ENCODE measurements at places on chromosomes 3 and 15.

DNA sequence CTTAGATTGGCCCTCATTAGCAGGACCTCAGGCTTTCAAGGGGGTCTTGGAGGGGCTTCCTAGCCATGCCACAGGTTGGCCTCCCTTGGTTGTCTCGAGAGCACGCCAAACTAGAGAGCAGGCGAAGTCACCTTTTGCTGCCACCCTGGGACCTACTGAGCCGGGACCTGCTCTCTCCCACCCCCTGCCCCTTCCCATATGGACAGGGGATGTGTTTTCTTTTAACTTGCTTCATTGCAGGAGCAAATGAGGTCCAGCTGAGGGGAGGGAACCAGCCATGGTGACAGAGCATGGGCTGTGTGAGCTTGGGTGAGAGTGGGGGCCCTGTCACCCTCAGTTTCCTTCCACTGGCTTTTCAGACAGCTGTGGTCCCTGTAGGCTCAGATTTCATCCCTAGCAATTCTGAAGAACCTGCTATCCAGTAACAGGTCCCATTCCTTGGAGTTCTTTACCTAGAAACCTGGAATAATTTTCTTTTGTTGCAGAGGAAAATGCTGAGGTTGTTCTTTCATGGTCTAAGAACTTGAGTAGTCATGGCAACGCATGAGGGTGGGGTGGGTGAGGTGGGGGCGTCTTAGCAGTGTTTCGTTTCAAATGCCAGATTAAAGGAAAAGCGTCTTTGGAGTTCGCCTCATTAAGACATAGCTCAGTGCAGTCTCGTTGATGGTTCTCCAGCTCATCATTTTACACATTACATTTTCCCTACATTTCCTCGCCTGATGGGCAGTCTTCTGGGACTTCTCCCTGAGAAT, 20.1 kb upstream of the MAGEF1 start:
- DNase-seq, result no peak

GRCh38 chr15:57098896-57099295, 180.5 kb downstream of the TCF12 start:
- no peak for DNase-seq

DNA sequence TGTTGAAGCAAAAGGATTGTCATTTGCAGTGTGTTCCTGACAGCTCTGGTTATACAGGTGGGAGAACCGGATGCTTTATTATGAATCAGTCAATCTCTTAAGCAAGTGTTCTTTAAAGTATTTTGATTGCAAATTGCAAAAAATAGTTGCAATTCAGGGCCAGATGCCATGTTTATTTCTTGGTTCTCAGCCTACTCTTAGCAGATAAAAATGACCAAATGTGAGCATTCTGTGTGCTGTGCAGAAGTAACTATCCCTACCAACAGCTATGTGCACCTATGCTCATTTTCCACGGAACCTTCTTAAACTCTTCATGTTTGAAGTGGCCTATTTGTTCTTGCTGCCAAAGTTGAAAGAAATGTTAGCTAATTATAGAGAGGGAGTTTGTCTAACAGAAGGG, 262.3 kb upstream of the RASGRP1 start:
- DNase-seq, result no peak

GRCh38 chr15:75631935-75632334, 6.4 kb upstream of the SNUPN start:
- no peak for DNase-seq

DNA sequence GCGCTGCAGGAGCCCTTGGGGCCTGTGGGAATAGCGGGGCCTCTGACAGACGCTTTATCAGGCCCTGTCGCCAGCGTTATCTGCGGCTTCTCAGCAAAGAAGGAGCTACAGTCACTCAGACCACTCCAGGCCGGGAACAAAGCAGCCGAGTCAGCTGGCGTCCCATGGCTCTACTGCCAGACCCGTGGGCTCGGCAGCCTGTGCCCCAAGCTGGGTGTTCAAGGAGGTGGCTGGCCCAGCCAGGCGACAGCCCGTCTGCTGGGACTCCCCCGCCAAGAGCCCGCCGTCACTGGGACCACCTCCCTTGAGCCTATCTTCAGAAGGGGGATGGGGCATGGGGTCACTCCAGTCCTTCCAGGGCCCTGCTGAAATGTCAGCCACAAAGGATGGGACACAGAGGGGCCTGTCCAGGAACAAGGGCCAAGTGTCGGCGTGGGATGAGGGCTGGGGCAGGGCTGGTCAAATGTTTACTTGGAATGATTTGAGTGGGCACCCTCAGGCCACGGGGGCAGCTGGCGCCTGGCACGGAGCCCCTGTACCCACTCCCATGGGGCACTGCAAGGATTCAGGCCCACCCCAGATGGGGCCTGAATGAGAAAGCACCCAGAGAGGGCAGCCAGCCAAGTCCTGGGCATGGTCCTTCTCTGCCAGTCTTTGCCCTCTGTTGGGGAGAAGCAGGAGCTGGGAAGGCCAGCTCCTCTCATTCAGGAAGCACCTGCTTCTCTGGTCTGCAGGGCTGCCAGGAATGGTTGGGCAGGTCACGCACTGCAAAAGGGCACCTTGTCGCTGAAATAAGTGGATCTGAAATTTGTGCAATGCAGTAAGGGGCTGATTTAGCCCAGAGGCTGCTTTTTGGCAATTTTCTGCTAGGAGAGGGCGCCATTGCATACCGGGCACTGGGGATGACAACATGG, 148.3 kb downstream of the SMAD6 start:
- no peak for DNase-seq

- peak; percentile 98 for DNase-seq
Measured at GRCh38 chr15:88918738-88919137, 5.6 kb upstream of the MFGE8 start.

- DNase-seq, result no peak
Measured at GRCh38 chr3:171374260-171374659, 85.9 kb downstream of the TNIK start.

DNA sequence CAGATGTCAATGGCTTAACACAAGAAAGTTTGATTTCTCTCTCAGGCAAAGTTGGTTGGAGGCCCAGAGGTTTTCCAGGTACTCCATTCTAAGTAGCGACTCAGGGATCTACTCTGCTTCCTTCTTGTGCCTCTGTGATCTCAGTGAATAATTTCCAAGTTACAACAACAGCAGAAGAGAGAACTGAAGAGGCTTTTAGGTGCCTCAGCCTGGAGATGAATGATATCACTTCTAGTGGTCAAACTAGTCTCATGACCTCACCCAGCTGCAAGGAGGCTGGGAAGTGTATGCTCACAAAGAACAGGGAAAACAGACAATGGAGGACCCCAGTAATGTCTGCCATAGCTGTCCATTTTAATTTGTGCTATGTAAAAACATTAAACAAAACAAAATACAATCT, 4.6 kb upstream of the PRICKLE2 start:
- DNase-seq, result no peak

DNA sequence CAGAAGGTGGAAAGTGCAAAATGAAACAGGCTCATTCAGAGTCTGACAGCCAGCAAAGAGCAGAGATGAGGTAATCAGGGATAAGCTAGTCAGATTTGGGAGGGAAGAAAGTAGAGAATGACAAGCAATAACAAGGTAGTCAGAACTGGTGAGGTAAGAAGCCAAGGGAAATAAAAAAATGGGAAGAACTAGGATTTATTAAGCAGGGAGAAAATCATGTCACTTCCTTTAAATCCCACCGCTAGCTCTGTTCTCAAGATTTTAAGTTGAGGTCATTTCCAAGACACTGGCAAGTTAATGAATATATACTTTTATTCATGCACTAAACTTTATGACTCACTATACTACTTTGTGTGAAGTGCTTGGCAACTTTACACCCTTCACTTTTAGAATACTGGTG, 1106.8 kb downstream of the IGSF11 start:
- no peak for DNase-seq

DNA sequence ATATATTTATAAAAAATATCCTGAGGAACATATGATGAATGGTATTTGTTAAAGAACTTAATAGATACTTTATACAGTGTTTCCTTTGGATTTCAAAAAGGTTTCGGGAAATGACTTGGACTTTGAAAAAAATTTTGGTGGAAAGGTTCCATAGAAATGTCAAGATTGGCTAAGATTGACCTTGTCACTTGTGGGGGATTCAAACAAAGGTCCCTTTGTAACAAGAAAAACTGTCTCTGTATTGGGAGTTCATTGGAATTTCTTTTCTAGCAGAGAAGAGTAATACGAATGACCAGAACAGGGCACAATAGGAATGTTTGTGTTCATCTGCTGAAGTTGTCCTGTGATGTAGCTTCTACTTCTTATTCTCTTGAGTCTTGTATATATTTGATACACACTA, 43.2 kb downstream of the ARHGEF26 start:
- DNase-seq, result no peak

DNA sequence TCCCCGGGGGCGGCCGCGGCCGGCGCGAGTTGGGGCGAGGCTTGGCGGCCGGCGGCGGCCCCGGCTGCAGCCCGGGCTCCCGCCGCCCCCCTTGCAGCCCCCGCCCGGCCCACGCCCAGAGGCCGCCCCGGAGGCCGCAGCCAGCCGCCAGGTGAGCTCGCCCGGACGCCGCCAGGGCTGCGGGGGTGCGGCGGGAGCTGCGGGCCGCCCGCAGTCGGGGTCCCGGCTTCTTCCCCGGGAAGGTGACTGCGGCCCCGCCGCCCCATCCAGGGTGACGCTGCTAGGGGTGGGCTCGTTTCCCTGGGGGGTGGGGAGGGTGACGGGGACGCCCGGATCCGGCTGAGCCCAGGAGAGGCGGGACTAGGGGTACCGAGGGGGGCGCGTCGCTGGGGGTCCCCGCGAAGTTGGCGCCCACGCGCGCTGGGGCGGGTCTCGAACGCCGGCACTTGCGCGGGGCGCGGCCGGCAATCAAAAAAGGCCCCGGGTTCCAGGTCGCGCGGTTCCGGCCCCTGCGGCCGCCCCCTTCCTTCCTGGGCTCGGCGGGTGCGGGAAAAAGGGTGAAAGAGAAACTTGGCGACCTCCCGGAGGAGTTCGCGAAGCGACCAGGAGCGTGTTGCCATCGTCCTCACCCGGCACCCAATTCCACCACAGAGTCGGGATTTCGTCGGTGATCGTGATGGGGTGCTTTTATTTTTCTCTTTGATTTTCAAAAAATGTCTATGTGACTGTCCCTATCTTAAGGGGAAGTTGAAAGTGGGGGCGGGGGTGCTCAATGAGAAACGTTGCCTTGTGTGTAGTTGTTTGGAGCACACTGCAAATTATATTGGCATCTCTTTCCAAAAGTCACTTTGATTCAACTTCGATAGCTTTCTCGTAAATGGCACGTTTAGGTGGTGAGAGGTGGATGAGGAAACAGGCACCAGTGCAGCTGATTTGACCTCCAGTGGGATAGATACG, 619 bp downstream of the ATXN7 start:
- DNase-seq, result no peak

DNA sequence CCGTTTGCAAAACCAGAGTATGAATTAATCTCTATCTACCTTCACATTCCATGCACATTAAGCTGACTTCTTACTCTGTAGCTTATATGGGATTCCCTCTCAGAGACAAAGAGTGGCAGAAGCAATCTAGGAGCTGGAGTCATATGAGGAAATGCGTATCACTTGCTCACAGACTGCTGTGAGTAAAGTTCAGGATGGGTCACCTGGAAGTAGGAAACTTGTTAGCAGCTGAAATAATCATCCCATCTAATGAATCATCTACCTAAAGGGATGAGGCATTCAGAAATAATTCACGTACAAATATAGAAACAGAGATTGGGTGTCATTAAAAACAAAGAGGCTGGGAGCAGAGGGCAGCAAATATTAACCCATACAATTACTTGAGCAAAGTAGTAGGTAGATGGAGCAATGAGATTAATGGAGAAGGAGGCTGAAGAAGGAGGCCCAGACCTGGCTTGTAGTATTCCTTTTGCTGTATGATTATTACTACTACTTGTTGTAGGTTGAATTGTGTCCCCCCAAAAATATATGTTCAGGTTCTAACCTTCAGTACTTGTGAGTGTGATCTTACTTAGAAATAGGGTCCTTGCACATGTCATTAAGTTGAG, 866.3 kb downstream of the ROBO2 start:
- no peak for DNase-seq

DNA sequence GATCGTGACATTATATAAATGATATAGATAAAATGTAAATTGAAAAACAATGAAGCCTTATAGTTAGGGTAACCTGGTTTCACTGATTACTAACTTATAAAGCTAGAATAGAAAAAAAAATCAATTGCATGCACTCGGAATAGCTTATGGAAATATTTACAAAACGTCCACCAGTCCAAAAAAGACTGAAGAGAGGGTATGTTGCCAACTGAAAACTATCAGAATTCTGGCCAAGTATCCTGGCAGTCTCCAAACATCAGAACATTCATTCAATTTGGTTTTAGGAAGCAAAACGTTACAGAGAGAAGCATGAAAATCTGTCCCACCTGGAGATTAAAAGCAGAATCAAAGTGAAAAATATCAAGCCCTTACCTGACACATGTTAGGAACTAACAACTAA, 892.4 kb downstream of the ROBO1 start:
- DNase-seq, result no peak

- DNase-seq, result no peak
Measured at GRCh38 chr15:68441045-68441743, 9.2 kb upstream of the ITGA11 start.

DNA sequence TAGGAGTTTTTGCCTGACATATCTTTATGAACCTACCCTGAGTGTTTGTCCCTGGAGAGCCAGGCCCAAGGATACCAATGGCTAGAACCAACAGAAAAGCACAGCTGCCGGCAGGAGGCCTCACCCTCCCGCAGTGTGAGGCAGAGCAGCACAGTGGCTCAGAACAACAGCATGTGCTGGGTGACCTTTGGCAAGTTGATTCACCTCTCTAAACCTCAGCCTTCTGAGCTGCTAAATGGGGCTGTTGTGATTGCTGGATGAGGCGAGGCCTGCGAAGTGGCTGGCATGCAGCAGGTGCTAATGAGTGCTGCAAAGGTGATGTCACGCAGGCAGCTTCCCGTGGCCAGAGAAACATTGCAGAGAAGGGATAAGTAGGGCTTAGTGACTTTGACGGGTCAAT, 23.3 kb downstream of the IDH2 start:
- DNase-seq, result no peak

- peak; percentile 51 for DNase-seq
Measured at GRCh38 chr15:31488437-31489204, 162.0 kb downstream of the KLF13 start.

GRCh38 chr3:176951586-176952292, 245.5 kb downstream of the TBL1XR1 start:
- DNase-seq, result no peak

- DNase-seq, result no peak
Measured at GRCh38 chr3:45773072-45773471, 23.3 kb downstream of the SLC6A20 start.

All from GM04503 (cell line).